CD8-positive, alpha-beta T cell (primary cell): ENCODE measurements at places on chromosomes 1 and 21.

DNA sequence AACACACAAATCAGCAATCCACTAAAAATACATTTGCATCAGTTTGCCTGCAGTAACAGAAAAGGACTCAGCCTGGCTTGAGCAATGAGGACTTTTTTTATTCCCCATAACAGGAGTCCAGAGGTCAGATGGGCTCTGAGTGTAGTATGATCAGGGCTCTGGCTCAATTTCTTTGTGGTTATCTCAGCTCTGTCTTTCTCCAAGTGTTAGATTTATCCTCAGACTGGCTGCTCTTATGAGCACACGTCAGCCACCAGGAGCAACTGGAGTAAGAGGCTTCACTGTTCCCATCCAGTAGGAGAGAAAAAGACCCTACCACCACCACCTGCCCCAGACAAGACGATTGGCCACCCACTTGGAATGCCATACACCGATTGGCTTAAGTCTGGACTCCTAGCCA lies 36.2 kb upstream of the KLHDC7A start:
- no peak for DNase-seq

DNA sequence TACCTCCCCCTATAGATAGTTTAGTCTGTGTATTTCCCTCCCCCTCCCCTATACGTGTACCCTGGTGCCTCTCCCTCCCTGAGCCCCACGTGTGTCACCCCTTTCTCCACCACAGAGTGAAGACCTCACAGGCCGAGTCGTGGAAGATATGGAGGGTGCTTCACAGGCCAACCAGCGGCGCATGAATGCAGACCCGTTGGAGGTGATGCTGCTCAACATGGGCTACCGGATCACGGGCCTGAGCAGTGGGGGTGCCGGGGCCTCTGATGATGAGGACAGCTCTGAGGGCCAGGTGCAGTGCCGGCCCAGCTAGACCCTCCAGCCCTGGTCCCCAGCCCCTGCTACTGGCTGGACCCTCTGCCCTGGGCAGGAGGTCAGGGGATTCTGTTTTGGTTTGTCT lies 15.9 kb upstream of the TMEM222 start:
- no peak for DNase-seq

DNA sequence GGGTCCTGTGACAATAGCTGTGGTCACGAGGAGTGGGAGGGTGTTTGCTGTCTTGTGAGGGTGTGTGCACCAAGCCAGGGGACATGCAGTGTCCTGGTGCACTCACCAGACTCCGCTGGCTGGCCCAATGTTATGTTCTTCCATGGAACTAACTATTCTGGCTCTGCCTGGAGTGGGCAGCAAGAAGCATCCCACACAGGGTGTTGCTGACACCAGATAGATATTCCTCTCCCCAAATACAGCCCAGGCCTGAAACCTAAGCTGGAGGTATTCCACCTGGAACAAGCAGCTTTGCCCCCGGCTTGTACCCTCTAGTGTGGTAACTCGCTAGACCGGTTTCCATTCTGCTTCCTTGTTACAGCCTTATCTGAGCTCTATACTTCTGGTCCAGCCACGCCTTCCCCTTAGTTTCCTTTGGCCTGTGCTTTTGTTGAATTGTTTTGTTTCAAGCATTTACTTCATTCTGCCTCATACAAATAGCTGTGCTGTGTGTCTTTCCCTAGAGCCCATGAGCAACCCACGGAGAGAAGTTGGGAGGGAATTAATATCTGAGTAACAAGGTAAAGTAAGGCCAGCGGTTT lies 14.7 kb upstream of the LY9 start:
- DNase-seq: no peak

DNA sequence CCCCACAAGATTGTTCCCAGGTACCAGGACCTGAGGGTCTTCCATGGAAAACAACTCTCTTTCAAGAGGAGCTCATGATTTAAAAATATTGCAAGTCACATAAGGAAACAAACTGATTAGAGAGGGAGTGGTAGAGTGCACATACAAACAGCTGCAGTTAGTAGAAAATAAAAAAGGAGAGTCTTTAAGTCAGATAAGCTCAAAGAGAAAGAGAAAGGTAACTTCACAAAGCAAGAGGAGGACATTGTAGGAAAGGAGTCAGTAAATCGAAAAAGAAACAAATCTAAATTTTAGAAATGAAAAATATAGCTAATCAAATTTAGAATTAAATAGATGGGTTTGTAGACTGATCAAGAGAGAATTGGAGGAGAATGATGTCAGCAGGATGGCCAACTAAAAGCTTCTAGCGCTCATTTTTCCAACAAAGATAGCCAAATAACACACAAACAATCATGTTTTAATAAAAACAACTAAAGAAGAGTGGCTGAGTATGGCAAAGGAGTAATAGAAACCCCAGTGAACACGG lies 86.1 kb upstream of the CD53 start:
- DNase-seq: no peak

- no peak for DNase-seq
Measured at GRCh38 chr1:221801773-221802516, 60.1 kb upstream of the DUSP10 start.

DNA sequence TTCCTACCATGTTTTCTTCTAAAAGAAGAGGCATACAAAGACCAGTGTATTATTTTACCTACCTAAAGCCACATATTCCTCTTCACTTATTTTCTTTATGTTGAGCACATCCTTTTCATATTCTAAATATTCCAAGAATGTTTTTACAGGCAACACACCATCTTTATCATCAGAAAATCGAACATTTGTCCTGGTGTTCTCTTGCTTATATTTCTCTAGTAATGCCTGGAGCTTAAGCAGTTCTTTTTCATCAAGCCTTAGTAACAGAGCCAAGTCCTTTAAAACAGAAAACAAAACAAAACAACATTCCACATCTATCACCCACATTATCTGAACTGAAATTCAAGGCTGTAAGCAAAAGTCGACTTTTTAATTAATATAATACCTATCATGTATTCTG lies 88.7 kb downstream of the IARS2 start:
- no peak for DNase-seq

DNA sequence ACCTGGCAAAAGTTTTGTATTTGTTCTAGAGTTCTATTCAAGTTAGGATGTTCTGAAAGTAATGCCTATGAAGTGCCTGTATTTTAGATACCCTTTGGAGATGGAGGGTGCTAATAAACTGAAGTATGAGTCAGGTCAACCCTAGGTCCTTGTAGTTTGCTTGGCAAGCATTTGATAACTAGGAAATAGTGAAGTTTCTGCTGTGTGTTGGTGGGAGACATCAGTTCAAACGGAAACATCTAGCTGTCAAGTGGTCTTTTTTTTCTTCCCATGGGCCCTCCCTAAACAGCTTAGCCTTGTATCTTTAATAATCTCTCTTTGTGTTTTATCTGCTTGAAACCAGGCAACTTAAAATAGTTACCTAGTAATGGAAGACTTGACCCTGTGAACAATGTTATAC lies 4.5 kb downstream of the MRPS6 start:
- no peak for DNase-seq

GRCh38 chr1:186139701-186140100 lies 235.4 kb downstream of the TPR start:
- DNase-seq: no peak

DNA sequence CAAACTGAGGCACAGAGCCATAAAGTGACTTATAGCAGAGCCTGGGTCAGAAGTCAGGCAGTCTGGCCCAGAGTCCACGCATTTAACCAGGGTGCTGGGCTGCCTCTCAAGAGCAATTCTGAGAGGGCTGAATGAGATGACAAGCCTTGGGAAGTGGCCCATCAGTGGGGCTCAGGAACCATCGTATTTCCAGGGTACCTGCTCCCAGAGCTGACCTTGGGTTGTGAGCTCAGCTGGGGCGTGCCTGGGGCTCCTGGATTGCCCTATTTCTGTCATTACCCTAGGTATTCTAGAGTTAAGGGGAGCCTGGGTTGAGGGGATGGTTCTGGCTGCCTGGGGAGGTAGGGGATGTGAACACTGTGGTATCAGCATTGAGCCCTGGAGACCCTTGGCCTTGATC lies 49.4 kb downstream of the LGR6 start:
- no peak for DNase-seq

DNA sequence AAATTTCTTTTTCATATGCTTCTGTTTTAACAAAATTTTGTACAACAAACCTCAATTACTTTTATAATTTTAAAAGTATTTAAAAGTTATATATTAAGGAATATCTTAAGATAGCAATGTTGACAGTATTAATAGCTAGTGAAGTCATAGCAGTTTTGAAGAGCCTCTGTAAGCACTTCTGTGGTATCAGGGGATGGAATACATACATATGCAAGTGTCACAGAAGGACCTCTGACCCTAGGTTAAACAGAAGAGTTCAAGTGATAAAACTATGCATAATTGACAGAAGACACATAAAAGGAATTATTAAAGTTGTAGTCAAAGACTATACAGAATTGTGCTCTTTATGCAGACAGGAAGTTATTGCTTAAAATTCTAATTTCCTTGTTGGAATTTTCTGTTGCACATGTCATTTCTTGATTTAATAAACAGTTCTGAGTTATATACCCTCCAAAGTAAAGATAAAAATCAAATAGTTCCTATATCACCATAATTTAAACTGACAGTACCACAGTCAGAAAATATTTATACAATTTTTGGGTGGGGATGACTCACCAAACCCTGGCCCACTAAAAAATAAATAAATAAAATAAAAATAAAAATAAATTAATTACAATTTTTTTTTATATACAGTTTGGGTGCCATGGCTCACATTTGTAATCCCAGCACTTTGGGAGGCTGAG lies 27.1 kb downstream of the IPP start:
- DNase-seq: no peak

GRCh38 chr1:17520473-17521319 lies 18.8 kb upstream of the ARHGEF10L start:
- DNase-seq: no peak

DNA sequence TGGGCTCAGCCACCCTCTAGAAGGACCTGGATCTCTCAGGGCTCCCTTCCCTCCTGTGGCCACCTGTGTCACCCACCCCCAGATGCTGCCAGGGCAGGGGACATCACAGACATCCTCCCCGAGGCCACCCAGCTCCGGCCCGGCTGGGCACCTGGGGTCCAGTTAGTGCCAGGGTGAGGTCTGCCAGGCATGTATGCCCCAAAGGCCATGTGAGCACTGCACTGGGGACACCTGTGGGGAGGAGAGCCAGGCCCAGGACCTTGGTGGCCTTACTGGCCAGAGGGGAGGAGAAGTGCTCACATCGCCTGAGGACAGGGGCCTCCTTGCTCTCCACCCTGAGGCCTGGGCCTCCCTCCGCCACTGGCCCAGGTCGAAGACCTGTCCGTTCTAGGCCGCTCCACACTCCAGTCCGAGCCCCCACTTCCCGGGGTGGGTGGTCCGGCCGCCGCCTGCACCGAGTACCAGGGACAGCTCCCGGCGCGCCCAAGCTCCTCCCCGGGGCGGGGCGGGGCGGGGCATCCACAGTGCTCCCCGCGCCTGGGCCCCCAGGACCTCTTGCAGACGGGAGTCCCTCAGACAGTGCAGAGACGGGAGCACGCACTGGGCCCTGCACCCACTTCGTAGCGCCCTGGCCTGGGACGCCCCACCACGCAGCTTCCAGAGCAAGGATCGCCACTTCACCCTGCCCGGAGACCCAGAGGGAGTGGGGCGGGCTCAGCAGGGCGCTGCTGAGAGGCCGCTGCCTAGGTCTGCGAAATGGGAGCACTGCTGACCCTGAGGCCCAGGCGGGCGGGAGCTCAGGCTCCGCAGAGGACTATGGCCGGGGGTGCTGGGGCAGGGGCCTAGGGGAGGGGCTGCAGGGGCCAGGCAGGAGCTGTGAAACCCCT lies 34.3 kb upstream of the CCDC27 start:
- no peak for DNase-seq

DNA sequence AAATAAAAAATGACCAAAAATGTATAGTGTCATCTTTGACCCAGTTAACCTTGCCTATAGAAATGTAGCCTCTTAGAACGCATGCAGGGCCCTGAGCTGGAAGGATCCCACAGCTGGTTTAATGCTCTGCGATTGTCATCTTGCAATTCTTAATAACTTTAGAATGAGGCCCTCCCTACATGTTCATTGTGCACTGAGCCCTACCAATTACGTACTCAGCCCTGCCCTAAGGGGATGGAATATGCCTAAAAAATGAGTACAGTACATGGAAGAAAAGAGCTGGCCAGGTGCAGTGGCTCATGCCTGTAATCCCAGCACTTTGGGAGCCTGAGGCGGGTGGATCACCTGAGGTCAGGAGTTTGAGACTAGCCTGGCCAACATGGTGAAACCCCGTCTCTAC lies 57.8 kb upstream of the BCAR3 start:
- DNase-seq: no peak

GRCh38 chr1:65233782-65234181 lies 75.6 kb upstream of the DNAJC6 start:
- DNase-seq: no peak

- DNase-seq: no peak
Measured at GRCh38 chr1:245859493-245860114, 647.5 kb downstream of the SMYD3 start.

DNA sequence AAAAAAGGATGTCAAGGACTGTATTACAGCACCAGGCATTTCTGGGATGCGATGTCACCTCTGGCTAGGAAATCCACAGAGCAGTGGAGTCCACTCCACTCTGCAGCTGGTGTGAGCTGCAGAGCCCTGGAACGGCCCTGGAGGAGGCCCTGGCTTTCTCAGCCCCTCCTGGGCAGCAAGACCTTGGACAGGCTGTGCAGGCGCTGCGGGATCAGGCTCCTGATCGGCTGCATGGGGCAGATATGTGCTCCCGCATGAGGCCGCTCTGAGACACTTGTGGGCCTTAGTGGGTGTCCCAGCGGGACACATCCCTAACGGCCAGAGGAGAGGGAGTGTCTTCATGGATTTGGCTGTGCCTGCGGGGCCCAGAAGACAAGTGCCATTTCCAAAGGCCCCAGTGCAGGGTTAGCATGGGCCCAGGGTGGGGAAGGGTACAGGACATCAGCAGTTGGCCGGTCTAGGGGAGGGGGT lies 6.2 kb downstream of the DNMT3L start:
- no peak for DNase-seq

DNA sequence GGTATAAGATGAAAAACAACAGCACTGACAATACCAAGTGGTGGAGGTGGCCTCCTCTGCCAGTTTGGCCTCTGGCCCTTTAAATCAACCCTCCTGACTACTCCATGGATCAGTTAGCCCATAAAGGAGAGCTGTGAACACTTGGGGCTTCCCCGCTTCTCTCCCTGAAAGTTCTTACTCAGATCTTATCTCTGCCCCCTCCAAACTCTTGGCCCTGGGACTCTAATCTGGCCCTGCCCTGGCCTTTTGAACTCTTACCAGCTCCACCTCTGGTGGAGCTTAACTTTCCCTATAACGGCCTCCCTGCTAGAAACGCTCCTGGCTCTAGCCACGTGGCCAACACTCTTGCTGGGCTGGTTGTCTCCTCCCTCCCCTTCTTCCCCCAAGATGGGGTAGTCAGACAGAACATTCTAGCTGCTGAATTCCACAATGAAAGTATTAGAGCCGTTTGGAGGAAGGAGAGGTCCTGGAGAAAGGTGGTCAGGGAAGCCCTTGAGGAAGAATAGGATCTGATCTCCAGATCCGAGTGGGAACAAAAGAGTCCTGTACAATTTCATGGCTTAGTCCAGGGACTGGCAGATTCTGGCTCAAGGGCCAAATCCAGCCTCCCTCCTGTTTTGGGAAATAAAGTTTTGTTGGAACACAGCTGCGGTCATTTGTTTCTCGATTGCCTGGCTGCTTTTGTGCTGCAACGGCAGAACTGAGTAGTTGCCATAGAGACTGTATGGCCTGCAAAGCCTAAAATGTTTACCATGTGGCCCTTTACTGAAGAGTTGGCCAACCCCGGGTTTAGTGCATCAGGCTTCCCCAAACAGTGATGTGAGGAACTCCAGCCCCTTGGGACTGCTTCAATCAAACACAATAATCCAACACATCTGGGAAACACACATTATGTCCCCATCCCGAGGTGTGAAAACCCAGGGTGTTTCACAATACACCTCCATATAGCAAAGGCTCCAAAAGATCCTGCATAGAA lies 9.5 kb upstream of the PIGR start:
- no peak for DNase-seq
